ENCODE measurements at places on chromosomes 4 and X.
A peak's percentile ranks its signal among the peaks of the same experiment; 100 is the strongest.

- DNase-seq, result no peak
These were observed 18.2 kb downstream of the VAMP7 start for GRCh38 chrX:155899366-155899765.

DNA sequence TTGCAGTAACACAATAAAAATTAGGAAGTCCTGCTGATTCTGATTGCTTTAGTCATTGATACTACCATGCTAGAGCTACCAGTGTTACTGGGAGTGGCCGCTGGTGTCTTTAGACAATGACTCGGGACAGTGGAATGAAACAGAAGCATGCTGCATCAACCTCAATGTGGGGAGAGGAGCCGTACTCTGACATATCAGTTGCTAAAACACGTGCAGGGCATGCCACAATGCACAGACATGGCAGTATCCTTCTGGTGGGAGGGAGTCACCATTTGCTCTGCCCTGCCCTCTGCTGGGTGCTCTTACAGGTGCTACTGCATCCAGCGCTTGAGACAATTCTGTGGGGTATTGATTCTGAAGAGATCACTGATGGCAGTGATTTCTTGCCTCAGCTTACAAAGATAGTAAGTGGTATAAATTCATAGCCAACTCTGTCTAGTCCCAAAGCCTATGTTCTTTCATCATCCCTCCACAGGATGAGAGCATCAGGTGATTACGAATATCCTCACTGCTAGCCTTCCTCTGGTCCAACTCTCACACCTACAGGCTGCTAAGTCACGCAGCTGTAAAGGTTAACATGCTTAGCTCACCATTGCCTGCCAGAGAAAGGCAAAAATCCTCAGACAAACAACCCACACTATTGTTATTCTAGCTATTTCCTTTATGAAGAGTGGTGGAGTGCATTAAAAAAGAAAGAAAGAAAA, 43.7 kb downstream of the NSG1 start:
- DNase-seq, result peak; percentile 49

GRCh38 chrX:66672106-66672505, 33.2 kb upstream of the EDA2R start:
- no peak for DNase-seq

DNA sequence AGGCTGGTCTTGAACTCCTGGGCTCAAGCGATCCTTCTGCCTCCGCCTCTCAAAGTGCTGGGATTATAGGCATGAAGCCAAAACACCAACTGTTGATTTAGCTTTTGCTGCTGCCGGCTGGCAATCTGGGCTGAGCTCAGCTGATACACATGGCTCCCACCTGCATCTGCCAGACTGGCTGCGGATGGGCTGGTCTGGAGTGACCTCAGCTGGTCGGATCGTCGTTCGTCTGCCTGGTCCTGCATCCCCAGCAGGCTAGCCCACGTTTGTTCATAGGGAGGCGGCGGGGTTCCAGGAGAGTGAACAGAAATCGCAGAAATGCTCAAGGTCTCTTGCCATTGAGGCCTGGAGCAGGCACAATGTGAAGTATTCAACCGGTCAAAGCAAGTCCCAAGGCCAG, 74.4 kb upstream of the DDX3X start:
- DNase-seq, result no peak

GRCh38 chrX:113594123-113594841, 753.7 kb upstream of the AMOT start:
- no peak for DNase-seq

- DNase-seq, result no peak
These were observed 9.3 kb downstream of the CNGA2 start for GRCh38 chrX:151743651-151744470.

DNA sequence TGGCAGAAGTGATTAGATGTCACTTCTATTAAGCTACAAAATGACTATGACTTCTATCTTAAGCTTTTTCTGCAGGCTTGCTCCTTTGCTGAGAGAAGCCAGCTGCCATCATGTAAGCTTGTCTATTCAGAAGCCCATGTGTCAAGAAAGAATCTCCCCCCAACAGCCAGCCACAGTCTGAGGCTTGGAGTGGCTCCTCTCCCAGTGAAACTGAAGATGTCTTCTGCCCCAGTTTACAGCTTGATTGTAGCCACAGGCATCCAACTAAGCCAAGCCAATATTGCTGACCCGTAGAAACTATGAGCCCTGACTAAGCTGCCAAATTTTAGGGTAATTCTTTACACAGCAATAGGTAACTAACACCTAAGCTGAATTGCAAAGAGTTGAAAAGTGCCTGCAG, 26.7 kb upstream of the SLC10A7 start:
- DNase-seq, result no peak

DNA sequence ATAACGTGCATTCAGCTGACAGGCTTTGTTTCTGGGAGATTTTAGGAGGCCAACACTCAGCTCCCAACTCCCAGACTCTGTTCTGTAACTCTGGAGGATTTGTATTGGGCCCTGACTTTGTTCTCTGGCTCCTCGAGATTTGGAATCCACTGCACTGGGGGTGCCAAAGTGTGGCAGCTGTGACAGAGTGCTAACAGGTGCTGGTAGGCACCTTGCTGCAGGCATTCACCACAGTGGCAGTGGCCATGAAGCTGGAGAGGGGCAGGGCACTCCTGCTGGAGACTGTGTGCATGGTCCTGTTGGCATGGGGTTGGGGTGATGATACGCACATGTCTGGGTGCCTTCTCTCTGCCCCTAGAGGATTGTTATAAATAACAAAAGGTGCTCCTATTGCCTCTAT, 1094.9 kb upstream of the SLIT2 start:
- DNase-seq, result no peak

GRCh38 chrX:130039847-130040246, 57.4 kb downstream of the BCORL1 start:
- DNase-seq, result no peak

- DNase-seq, result no peak
These were observed 23.7 kb downstream of the CDS1 start for GRCh38 chr4:84606645-84607044.

GRCh38 chr4:2882341-2882740, 38.7 kb downstream of the ADD1 start:
- no peak for DNase-seq

DNA sequence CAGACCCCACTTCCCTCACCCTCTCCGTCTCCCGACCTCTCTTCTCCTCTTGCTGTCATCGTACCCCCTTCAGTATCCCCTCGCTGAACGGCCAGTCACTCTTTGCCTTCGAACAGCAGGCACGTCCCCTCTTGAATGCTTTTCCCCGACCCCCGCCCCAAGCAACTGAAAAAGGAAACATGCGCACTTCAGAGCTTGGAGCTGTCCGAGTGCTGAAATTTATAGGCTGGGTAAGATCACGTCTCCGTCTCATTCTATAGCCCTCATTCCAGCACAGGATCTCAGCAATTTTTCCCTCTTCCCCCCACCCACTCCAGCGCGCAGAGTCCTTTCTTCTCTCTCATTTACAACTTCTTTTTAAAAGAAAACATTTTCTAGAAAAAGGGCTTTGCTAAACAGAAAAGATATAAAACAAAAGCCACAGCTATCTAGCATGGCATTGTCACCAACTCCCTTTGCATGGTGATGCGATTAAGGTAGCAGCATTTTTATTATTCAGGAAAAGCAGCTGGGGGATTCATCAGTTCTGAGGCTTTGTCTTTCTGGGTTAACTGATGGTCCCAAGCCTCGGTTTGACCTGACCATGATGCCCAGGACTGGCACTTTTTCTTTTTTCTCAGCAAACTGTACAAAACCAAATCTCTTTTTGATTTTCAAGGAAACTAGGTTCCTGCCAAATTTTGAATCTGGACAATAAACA, at the start of gene GLRA2:
TSS of gene GLRA2 (plus strand) at position 247 of the 700 bp plus-strand sequence. CDS start 522 bp downstream, outside the sequence.
- no peak for DNase-seq

DNA sequence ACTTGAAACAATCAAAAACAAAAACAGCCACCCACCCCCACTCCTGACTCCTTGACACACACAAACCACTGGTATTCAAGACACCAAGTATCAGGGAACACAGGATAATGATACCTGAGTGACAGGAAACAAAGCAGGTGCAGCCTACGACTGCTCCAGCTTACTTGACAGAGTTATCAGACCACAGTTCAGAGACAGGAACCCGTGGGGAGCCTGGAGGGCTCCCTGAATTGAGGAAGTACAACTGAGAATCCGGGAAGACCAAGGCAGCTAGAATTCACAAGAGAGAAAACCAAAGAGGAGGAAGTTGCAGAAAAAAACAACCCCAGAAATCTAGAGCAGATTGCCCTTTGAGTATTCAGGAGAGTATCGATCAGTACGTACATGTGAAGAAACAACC, 20.5 kb downstream of the COMMD8 start:
- DNase-seq, result peak; percentile 81

DNA sequence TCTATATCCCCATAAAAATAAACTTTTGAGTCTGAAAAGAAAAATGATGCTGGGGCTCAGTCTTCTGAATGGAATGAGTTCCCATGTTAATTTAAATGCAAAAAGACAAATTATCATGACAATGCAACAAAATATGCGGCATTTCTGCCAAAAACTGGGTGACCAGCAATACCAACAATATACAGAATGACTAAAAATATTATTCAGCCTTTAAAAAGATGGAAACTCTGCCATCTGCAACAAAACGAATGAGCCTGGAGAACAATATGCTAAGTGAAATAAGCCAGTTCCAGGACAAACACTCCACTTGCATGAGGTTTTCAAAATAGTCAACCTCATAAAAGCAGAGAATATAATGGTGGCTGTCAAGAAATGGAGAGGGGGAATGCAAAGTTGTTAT, 558.5 kb downstream of the IL15 start:
- no peak for DNase-seq

GRCh38 chr4:94650690-94651089, 107.1 kb upstream of the BMPR1B start:
- DNase-seq, result no peak

DNA sequence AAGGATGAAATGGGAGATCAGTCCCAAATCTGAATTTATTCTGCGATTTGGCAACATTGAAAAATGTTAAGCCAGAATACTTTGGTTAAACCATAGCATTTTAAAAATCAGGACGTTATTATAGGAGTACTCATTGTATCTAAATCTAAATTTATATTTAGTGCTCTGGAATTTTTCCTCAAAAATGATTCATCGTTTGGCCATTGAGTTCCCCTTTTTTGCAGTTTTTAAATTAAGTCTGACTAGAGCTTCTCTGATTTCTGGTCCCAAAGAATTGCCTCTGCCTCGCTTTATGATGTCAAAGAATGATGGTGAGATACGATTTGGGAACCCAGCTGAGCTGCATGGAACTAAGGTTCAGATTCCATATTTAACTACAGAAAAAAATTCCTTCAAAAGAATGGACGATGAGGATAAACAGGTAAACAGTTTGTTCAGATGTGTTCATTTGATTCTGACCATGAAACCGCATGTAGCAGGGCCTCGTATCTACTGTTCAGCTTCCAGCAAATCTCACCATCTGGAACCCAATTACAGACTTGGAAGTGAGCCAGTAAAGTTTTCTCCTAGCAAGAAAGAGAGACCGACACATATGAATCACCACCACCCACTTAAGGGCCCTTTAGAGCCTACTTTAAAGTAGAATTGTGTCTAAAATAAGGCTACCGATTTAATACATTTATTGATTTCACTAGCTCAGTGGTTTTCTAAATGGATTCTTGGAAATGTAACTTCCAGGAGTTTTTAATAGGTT, 75.6 kb downstream of the REPS2 start:
- DNase-seq, result peak; percentile 45

DNA sequence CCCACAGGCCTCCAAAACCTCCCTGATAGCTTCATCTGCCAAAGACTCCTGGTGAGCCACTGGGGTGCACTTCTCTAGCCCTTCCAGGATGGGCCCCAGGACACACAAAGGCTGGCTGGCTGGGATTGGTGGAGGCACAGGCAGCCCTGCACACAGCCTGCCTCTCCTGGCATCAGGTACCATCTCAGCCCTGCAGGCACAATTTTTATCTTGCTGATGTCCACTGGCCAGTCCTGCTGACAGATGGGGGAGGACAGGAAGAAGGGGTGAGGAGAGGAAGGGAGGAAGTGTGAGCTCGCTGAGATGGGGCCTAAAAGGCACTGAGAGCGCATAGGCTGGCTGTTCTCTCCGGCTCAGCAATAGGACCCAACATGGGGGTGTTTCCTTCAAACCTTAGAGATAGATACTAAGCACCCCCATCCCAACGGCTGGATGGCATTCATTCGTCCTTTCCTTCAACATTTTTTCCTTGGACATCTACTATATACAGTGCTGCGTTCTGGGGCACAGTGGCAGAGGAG, 92.7 kb downstream of the PJA1 start:
- no peak for DNase-seq

DNA sequence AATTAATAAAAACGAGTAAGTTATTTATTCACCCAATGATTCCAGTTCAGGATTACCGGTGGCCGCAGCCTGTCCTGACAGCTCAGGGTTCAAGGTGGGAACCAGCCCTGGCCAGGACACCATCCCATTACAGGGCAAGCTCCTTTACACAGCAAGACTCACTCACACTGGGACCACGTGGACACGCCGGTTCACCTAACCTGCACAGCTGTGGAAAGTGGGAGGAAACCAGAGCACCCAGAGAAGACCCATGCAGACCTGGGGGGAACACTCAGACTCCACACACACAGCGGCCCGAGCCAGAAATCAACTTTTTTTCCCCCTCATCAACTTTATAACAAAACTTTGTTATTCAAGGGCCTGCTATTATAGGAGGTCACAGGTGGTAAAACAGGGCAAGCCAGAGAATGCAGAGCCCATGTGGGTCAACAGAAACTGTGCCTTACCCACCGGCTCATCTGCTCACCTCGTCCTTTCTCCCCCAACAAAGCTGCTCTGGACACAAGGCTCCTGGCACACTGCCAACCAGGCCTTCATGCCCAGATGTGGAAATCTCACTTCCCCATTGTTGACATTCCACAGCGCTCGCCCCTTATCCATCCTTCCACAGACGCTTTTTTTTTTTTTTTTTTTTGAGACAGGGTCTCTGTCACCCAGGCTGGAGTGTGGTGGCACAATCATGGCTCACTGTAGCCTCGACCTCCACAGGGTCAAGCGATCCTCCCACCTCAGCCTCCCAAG, 8.0 kb upstream of the ODAPH start:
- DNase-seq, result peak; percentile 80

GRCh38 chr4:172953896-172954568, 214.6 kb upstream of the GALNT7 start:
- DNase-seq, result no peak

DNA sequence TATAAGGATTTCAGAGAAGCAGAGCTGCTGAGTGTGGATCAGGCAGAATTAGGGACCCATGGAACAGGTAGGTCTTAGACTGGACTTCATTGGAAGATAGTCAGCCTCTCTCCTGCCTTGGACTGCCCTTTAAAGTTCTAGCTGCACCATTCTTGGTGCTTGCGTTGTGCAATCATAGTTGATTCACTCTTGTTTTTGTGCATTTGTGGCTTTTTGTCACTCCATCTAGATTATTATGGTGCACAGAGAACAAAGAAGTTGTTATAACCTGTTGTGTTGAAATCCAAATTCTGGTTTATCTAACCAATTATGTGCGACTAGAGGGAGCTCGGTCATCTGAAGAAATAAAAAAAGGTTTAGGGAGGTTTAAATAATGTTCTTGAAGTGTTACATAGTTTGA, 59.3 kb downstream of the JADE1 start:
- DNase-seq, result no peak

DNA sequence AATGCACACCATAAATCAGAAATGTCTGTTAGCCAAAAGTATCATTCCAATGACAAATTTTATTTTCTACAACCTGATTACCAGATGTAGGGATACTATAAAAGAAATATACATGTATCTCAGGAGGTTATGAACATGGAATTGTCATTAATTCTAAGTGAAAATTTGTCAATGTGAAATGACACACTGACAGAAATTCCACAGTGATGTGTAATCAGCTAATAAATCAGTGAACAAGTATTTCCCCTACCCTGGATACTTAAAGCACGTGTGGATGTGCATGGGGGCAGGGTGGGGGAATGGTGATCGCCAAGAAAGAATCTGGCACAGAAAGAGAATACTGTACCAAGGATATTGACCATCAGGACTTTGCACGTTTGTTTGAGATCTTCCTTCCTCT, 123.6 kb downstream of the SH3RF1 start:
- DNase-seq, result no peak

Data from suppressor macrophage (primary cell).